ENCODE measurements at places on chromosomes 12 and 14.

DNA sequence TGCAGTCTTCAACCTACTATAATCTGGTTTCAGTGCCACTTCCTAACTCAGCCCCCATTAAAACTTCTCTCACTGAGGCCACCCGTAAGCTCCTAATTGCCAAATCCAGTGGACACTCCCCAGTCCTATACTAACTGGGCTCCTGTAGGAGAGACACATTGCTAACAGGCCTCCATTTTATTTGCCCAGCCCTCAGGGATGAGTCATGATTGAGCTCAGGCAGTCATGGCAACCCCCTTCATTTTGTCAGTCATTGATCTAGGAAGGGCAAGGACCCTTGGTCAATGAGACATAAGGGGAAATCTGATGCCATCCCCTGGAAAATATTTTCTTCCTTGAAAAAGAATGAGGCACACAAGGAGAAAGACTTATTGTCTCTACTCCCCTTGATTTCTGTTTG is 70.1 kb upstream of the HIF1A start:
- DNase-seq = peak; percentile 49

DNA sequence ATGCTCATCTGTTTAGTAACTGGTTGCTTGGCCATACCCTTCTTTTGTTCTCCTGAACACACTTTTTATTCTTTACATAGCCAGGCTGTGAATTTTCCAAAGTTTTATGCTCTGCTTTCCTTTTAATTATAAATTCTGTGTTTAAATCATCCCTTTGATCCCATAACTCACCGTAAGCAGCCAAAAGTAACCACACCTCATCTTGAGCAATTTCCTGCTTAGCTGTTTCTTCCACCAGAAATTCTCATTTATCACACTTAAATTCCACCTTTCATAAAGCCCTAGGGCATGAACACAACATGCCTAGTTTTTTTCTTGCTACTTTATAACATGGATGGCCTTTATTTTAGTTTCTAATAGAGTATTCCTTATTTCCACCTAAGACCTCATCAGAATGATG is 510.7 kb downstream of the C12orf50 start:
- peak; percentile 8 for DNase-seq

DNA sequence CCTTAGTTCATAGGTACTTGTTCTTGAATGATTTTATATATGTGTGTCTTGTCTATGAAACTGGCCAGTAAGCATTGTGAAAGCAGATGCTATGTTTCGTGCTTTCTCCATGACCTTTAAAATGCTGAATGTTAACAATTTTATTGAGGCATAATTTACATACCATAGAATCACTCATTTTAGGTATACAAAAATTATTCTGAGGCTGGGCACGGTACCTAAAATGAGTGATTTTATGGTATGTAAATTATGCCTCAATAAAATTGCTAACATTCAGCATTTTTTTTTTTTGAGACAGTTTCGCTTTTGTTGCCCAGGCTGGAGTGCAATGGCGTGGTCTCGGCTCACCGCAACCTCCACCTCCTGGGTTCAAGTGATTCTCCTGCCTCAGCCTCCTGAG is 6.8 kb downstream of the ESYT1 start:
- DNase-seq = no peak

GRCh38 chr14:104724407-104724980 is 465 bp downstream of the ADSS1 start:
- peak; percentile 33 for DNase-seq

DNA sequence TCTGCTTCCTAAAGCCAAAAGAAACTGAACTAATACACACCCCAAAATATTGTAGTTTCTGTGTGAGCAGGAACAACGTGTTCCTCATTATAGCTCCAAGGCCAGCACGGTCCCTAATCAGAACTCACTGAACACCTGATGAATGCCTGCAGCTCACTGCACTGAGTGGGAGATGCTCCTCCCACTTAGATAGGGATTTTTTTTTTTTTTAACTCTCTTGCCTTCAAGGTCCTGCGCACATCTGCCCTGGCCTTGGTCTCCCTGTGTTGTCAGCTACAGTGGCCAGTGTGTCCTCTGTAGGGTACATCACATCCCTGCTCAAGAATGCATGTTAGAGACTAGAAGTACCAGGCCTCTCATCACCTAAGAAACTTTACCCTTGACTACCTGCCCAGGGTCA is 44.3 kb upstream of the TMPO start:
- DNase-seq = no peak

DNA sequence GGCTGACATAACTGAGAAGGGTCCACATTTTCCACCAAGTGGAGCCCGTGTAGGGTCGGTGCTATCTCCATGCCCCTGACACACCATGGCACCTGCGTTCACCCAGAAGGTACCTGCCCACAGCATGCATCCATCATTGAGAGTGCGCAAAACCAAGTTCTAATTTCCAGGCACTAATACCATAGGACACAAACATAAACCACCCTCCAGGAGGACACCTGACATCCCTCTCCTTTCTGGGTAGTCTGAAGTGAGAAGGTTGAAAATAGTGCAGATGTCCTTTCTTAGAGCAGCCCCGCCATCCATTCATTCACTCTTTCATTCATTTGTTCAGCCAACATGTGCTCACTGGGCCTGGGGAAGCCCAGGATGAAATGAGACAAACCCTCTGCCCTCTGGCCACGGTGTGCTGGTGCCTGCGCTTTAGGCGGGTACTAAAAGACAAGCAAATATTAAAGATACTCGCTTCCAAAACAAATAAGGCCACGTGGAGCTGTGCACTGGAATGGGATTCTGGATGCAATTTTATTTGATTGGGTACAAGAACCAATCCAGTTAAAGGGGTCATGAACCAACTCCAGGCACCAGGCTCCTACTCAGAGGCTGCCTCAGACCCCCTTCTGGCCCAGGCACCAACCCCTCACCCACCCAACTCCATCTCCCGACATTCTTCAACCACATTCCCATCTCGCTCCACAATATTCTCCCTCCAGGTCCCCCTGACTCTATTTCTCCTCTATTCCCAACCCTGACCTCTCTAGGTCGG is 1.2 kb downstream of the TTC7B start:
- no peak for DNase-seq

- DNase-seq = no peak
These were observed 154.2 kb downstream of the APAF1 start for GRCh38 chr12:98799146-98799810.

DNA sequence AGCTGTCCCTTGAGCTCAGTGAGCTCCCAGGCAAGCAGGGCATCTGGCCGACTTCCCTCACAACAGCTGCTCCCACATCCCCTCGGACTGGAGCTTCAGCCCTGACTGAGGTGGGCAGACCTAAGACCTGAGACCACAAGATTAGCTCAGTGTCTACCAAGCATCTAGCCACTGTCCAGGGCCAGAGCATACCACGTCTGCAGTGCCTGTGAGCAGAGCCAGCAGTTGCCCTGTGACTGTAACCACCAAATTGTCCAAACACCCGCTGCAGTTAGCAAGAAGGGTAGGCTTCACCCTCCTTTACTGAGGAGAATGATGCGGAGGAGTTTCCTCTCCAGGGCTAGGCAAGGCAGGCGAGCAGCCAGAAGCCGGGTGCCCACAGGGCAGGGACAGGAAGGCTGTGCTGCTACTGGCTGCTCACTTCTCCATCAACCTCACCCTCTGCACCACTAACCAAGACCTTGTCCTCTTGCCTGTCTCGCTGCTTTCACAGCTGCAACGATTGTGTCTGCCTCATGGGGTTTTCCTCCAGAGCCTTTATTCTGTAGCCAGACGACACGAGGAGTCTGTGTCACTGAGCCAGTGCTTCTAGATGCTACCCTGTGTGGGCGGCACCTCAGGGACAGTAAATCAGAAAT is 53.9 kb downstream of the ANAPC7 start:
- no peak for DNase-seq

GRCh38 chr12:132227782-132228475 is 83.7 kb downstream of the NOC4L start:
- DNase-seq = no peak

- DNase-seq = no peak
These were observed 233.6 kb downstream of the BCL11B start for GRCh38 chr14:99038431-99038820.

- no peak for DNase-seq
These were observed 19.5 kb upstream of the CDK17 start for GRCh38 chr12:96419576-96420276.

GRCh38 chr14:69673104-69673503 is 61.7 kb downstream of the SUSD6 start:
- DNase-seq = no peak

GRCh38 chr12:71011261-71011660 is 90.7 kb upstream of the PTPRR start:
- DNase-seq = no peak

- DNase-seq = no peak
These were observed 36.4 kb downstream of the TRAFD1 start for GRCh38 chr12:112161711-112162110.

DNA sequence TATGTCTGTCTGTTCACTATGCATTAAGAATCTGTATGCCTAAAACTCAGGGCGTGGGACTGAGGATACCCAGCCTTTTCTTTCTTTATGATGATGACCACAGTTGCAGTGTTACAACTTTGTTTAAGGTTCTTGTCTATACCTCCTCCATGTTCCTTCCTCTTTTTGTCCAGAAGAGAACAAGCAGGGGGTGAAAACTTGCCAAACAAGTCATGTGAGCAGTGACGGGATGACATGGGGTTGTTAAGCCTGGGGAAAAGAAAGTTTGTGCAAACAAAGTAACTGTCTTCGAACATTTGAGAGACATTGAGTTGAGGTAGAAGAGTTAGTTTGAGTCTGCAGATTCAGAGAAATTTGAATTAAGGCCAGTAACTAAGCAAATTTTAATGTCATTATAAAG is 505.5 kb downstream of the NPAS3 start:
- no peak for DNase-seq

- no peak for DNase-seq
These were observed 8.3 kb downstream of the TMX1 start for GRCh38 chr14:51248016-51248987.

DNA sequence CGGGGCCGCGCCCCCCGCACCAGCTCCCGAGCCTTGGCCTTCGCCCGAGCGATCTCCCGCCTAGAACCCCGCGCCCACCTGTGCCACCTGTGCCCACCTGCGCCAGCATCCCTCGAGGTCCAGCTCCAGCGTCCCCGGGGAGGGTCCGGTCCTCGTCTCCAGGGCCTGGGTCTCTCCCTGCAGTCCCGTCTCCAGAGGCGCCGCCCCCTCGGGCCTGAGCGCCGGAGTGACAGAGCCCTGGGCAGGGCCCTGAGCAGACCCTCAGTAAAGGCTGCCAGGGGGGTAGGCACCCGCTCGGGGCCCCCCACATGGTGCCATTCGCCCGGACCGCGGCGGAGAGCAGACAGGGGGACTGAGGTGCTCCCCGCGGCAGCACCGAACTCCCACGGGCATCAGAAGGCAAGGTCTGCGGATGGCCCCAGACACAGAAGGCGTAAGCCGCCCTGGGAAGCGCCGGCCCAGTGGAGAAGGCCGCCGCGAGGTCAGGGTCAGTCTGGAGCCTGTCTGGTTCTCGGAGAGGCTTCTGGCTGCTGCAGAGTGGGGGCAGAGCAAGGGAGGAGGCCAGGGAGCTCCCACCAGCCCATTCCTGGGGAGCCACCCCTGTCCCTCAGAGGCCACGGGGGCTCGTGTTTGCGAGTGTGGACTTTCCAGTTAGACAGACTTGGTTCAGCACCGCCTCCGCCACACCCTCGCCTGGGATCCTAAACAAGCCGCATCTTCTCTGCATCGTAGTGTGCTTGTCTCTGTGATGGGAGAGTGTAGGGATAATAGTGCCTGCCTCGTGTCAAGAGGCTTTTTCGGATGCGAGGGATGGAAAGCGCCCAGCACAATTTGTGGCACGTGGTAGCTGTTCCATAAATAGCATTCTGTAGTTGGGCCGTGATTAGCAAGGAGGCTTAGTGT is 1.1 kb upstream of the PPP1R13B start:
- peak; percentile 24 for DNase-seq

- no peak for DNase-seq
These were observed 250.2 kb downstream of the ANO2 start for GRCh38 chr12:5694759-5695409.

DNA sequence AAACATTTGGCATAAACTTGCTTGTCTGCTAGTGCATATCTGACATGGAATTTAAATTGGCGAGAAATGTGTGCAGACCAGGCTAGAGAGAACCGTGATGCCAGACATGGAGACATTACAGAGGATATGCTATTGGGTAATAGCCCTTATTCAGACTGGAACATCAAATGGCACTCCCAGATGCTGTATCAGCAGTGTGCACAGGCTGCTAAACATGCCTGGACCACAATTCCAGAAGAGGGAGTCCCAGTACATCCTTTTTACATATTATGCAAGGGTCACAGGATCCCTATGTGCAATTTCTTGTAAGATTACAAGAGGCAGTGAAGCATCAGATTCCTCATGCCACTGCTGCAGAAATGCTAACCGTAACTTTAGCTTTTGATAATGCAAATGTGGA is 354.5 kb upstream of the FOXG1 start:
- peak; percentile 14 for DNase-seq

GRCh38 chr12:12779529-12779928 is 5.9 kb upstream of the APOLD1 start:
- DNase-seq = peak; percentile 95

GRCh38 chr14:54533100-54533499 is 23.4 kb downstream of the CGRRF1 start:
- no peak for DNase-seq

DNA sequence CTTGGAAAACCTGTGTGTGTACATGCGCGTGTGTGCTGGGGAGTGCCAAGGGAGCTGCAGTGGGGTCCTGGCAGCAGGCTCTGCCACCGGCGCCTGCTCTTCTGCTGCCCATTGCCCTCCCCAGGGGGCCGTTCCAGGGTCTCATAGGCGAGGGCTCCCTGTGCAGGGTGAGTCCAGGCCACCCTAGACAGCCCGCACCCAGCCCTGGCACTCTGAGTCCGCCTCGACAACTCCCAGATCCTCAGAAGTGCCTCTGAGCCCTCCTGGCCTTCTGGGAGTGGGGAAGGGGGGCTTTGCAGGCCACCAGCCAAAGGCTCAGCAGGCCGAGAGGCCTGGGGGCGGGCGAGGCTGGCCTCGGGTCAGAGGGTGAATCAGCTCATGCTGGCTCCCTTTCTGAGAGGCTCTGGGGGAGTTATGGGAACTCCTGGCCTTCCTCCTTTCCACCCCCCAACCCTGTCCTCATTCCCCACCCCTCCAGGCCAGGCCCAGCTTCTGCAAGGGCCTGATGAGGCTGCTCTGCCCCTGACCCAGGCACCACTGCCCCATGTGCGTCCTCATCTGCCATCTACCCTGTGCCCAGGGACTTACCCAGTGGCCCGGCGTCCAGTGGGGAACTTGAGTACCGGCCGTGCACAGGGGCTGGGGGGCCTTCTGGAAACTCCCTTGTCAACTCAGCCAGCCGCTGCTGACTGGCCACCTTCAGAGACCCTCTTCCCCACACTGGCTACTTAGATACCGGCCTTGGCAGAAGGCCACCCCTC is 2.1 kb upstream of the TEDC1 start:
- DNase-seq = no peak

DNA sequence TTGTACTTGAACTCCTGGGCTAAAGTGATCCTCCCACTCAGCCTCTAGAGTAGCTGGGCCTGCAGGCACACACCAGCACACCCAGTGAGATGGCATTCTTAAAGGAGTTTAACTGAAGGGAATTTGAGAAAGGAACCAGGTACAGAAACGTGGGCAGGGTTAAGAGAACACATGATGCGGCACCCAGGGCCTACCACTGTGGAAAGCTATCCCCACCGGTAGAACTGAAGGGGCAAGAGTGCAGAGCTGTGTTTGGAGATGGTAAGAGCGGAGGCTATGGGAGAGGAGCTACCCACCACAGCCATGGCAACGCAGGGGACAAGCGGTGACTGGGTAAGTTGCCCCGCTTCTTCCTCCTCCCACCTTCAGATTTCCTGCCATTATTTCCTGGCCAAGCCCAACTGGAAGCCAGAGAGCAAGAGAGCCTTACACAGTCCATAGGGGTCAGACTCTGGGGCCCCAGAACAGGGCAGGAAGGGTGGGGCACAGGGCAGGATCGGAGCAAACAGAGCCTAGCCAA is 46.5 kb downstream of the SOCS2 start:
- DNase-seq = no peak

GRCh38 chr14:89915114-89915878 is 39.2 kb downstream of the EFCAB11 start:
- peak; percentile 75 for DNase-seq
